NT2/D1 (cell line): ENCODE measurements at places on chromosomes 7 and 10.

- no peak for DNase-seq
Observed at GRCh38 chr7:44062903-44063295, 2.5 kb downstream of the PGAM2 start.

- DNase-seq: no peak
Observed at GRCh38 chr10:95303535-95303934, 12.7 kb upstream of the PDLIM1 start.

GRCh38 chr10:110446954-110447608 is 50.6 kb upstream of the DUSP5 start:
- no peak for DNase-seq

GRCh38 chr10:127815147-127815546 is 77.6 kb downstream of the CLRN3 start:
- DNase-seq: no peak

DNA sequence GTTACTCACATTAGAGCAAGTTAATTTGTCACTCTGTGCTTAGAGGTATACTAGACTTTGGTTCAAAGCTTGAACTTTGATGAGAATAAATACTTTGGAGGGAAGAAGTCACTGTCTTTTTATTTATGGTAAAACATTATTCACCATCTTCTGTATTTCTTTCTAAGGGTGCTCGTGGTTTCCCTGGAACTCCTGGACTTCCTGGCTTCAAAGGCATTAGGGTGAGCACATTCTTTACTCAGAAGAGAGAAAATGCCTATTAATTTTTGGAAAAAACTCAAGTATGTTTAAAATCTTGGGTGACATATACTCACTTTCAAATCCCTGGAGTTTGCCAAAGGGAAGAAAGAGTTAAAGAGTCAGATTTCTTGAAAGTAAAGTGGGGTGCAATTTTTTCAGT is 10.8 kb downstream of the COL1A2 start:
- DNase-seq: no peak

DNA sequence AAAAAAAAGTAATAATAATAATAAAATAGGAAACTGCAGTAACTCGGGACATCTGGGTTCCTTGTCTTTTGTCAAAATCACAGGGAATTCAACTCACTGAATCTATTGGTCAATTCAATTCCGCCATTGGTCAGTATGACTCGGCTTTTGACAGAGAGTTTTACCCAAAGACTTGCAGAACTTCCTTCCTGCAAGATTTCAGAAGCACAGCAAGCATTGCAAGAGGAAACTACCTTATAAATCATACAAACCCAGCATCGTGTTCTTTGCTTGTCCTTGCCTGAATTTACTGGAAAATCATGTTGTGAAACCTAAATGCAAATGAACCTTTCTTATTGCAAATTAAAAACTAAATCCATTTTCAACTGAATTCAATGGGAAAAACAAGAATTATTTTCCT is 15.5 kb downstream of the KLF6 start:
- no peak for DNase-seq

DNA sequence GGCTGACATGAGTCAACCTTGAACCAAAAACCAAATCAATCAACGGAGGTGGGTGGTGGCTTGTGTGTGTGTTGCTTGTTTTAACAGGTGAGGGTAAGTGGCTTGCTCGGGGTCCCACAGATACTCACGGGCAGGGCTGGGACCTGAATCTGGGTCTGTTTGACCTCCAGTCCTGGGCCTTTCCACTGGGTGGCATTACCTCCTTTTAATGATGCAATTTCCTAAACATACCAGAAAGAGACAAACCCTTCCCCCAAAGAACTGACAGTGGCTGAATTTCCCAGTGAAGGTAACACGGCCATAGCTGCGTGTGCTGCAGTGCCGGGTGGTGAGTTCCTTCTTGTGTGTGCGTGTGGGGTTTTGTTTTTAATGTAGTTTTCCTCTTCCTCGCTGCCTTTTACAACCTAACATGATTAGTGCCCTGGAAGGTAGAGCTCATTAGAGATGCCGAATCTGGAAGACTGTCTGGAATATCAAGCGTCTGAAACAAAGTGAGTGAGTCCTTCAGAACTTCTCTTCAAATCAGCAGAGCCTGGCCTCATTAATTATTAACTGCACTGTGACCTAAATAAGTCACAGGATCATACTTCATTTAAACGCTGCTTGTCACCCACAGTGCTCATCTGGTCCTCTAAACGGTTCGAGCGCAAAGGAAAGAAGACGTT is 166.1 kb upstream of the TCERG1L start:
- DNase-seq: no peak

DNA sequence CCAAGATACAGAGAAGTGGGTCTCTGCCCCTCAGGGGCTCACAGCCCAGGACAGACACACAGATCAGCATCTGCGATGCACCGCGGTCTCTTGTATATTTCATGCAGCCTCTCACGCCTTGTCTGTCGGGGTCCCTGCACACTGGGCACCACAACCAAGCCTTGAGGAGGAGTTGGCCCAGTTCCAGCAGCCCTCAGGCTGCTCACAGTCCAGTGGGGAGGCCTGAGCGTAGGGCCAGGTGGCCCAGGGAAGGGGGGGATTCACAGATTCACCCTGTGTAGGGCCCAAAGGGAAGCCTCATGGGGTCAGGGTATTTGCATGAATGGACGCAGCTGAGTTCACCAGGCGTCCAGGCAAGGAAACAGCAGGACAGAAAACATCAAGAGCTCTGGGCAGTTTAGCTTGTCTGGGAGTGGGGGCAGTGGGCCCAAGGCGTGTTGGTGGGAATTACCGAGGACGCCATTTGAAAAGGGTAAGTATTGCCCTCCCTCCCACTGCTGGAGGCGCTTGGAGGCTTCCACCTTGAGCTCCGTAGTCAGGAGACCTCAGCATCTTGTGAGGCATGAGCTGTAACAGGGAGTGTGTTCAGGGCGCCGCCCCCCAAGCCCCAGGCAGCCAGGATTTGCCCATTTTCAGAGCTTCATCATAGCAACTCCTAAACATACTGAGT is 129.1 kb upstream of the CHST15 start:
- DNase-seq: no peak

- DNase-seq: no peak
Observed at GRCh38 chr10:1957057-1957456, 219.7 kb upstream of the ADARB2 start.

DNA sequence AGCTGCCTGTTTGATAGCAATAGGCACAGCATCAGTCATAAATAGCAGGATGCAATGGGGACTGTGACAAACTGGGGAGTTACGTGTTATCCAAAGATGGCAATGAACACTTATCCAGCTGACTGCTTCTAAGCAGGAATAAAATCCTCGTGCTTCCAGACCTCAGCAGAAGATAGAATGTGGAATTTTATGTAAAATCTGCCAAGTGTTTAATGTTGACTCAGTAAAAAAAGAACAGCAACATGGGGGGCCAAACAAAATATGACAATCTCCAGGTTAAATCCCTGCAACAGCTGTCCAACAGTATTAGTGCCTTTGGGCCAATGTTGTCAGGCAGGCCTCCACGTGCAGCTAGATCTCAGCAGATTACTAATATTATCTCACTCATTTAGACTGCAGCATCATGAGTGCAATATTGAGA is 127.3 kb downstream of the SEMA3C start:
- no peak for DNase-seq

- no peak for DNase-seq
Observed at GRCh38 chr7:42198974-42199668, 37.9 kb downstream of the GLI3 start.

- no peak for DNase-seq
Observed at GRCh38 chr7:14754631-14755030, 147.9 kb downstream of the DGKB start.

DNA sequence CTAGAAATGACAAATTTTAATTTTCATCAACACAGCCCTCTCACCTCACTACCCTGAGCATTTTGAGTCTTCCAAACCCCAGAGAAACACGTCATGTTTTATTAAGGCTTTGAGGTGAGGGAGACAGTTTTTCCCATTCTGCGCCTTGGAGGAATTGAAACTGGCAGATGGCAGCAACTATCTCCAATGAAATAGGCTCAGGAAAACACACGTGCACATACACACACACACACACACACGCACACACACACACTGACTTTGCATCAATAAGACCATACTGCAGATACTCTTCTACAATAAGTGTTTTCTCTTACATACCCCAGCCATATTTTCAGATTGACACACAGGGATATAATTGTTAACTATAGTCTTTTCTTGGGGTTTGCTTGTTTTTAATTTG is 3.2 kb upstream of the SFTPA2 start:
- no peak for DNase-seq

- DNase-seq: no peak
Observed at GRCh38 chr7:107049971-107050532, 5.5 kb downstream of the PRKAR2B start.
